ENCODE measurements at places on chromosomes 6 and 20.

- DNase-seq = peak; percentile 52
Observed at GRCh38 chr6:4607793-4608192, 168.4 kb upstream of the CDYL start.

- DNase-seq = no peak
Observed at GRCh38 chr6:40802481-40802880, 215.3 kb upstream of the LRFN2 start.

GRCh38 chr6:166683477-166683876 lies 56.4 kb upstream of the RPS6KA2 start:
- DNase-seq = no peak

DNA sequence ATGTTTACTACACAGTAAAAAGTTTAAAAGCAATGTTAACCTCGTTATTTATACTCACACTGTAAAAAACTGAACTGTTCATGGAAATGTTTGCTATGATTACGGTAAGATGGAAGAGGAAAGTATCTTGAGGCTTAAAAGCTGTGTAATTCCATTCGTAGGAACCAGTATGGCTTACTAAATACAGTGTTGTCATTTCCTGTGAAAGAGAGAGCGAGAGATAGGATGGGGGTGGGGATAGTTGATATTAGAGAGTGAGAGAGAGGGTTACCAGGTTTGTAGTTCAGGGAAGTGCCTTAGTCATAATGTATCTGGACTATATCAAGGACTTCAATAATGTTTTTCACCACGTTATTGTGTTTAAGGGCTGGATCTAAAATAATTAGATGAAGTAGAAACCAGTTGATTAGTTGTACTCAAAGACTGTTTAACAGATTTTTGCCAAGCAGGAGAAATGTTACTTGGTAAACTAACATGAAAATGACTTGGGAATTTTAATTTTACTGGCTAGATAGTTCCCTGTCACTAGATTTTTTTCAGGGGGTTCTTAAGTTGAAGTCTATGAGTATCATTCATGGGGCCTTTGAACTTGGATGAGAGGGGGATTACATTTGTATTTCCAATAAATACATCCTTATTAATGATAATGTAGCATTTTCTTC lies 30.4 kb downstream of the AFDN start:
- DNase-seq = no peak

DNA sequence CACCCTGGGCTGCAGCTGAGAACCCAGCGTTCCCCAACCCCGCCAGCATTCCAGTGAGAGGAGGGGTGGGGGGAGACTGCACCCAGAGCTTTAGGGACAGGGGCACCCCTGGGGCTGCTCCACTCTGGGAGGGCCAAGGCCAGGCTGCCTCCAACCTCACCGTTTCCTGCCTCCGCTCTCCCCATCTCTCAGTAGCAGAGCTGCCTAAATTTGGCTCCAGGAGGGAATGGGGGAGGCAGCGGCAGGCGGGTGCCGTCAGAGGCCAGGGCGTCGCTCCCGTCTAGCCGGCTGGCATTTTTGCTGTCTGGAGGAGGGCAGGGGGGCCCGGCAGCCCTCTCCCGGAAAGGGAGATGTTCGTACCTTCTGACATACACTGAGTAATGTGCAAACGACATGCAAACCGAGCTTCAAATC lies 46.6 kb downstream of the NOL4L start:
- no peak for DNase-seq

- DNase-seq = no peak
Observed at GRCh38 chr20:40754339-40754943, 65.4 kb upstream of the MAFB start.

DNA sequence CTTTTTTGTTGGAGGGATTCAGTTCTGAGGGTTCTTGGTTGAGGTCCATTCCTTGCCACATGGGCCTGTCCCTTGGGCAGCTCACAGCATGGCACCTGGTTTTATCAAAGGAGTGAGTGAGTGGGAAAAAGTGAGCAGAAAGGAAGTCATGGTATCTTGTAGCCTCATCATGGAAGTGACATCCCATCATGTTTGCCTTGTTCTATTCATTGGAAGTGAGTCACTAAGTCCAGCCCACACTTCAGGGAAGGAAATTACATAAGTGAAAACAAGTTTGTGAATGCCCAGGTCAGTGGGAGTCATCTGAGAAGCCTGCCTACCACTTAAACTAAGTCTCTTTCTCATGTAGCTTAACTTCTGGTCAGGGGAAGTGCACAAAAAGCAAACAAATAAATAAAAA lies 32.8 kb upstream of the ZNFX1 start:
- DNase-seq = no peak
